ENCODE measurements at places on chromosomes 5 and 9. TPM values are rescaled to one million over a fixed set of nuclear protein-coding genes. Genes with fewer than 3 reads are reported as not detected.
A peak's percentile ranks its signal among the peaks of the same experiment; 100 is the strongest.

The IFNA21 gene
- total RNA-seq, result not detected

The ANKRD31 gene
- total RNA-seq, result 0.27 TPM

The TTC23L gene
- total RNA-seq, result 0.13 TPM

The POLK gene
- total RNA-seq, result 35.0 TPM

The SLCO6A1 gene
- 0.31 TPM for total RNA-seq

The UBQLN1 gene
- total RNA-seq, result 59.4 TPM

The ARL14EPL gene
- 0.09 TPM for total RNA-seq

The ROR2 gene
- 5.2 TPM for total RNA-seq

The SLC22A4 gene
- total RNA-seq, result 2.7 TPM

The RANBP3L gene
- 0.40 TPM for total RNA-seq

The CDH10 gene
- 0.35 TPM for total RNA-seq

The PCDHGA5 gene
- total RNA-seq, result 2.3 TPM

GRCh38 chr5:96940586-96940985, 4.7 kb downstream of the LNPEP start:
- H3K4me3 ChIP-seq, result no peak overlapping the region
- no peaks in the 10 kb centered on the region for H3K36me3 ChIP-seq
- peaks cover 6% of the 10 kb centered on the region for H3K4me1 ChIP-seq
- H3K27ac ChIP-seq, result no peak overlapping the region

GRCh38 chr5:144122641-144123040, 47.8 kb downstream of the YIPF5 start:
- no peaks in the 10 kb centered on the region for H3K27me3 ChIP-seq
- no peaks in the 10 kb centered on the region for H3K36me3 ChIP-seq
- H3K27ac ChIP-seq, result no peak overlapping the region
- no peaks in the 10 kb centered on the region for H3K4me1 ChIP-seq

GRCh38 chr9:122159925-122160246, 178 bp downstream of the MORN5 start:
- peaks cover 7% of the 10 kb centered on the region for H3K4me1 ChIP-seq
- peak overlapping the region; percentile 95 for H3K4me3 ChIP-seq
- peaks cover 2% of the 10 kb centered on the region for H3K27me3 ChIP-seq
- DNase-seq, result no peak
- peaks cover 2% of the 10 kb centered on the region for H3K36me3 ChIP-seq

DNA sequence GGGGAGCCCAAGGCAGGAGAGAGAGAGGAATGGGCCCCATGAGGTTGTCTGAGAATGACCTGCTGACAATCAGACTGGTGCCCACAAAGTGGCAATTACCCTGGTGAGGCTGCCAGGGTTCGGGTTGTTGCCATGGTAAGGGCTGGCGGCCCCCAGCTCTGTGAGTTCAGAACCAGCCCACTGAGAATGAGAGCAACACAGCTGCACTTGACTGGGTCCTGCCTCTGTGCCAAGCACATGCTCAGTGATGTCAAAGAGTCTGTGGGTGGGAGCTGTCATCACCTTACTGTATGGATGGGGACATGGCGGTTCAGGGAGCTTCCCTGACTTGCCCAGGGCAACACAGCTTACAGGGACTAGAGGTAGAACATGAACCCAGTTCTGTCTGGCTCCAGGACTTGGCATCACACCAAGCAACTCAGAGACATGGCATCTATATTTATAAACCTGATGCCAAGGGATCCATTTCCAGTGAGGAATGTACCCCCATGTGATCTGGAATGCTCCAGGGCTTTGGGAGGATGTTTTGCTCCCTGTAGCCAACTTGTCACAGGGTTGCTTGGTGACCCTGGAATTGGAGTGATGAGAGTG, 38.2 kb upstream of the TEX48 start:
- DNase-seq, result peak; percentile 53
- peaks cover 27% of the 10 kb centered on the region for H3K4me1 ChIP-seq
- no peak overlapping the region for H3K27ac ChIP-seq
- peaks cover 2% of the 10 kb centered on the region for H3K27me3 ChIP-seq
- H3K36me3 ChIP-seq, result no peaks in the 10 kb centered on the region

DNA sequence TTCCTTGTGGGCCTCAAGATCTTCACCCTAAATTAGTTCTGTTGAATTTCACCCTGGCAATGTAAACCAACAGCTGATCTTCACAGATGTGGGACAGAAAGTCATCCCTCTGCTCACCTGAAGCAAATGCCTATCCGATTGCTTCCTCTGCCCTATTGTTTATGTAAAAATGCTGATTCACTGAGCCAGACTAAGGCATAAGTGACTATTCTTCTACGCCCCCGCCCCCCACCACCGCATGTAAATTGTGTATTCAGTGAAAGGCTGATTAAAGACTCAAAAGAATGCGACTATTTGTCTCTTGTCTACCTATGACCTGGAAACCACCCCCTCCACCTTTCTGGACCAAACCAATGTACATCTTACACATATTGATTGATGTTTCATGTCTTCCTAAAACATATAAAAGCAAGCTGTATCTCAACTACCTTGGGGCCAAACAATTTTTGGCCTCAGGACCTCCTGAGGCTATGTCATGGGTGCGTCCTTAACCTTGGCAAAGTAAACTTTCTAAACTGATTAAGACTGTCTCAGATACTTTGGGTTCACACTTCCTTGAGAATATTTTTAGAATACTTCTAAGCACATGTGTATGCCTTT, 129.7 kb upstream of the BOD1 start:
- peaks cover 18% of the 10 kb centered on the region for H3K4me1 ChIP-seq
- no peak for DNase-seq
- H3K27me3 ChIP-seq, result no peaks in the 10 kb centered on the region

DNA sequence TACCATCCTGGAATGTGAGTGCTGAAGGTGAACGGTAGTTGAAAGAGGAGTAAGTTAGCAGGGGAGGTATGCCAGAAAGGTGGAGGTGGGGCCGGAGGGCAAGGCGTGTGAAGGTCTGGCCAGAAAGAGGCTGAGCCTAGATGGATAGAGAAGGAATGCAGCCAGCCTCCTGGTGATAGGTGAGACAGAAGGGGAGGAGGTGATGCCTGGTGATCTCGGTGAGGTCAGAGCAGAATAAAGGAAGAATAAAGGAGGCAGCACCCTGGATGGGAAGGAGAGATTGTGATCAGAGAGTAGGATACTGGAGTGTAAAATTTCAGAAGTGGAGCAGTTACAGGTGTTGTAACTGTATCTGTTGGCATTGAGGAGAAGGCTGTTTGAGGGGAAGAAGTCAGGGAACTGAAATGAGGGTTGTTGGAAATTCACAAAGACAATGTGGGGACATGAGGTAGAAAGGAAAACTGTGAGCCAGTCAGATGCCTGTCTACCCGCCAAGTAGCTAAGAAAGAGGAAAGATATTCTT, 2.0 kb downstream of the GNG10 start:
- H3K27me3 ChIP-seq, result no peaks in the 10 kb centered on the region
- DNase-seq, result no peak
- H3K27ac ChIP-seq, result peak overlapping the region; percentile 13
- H3K4me1 ChIP-seq, result peaks cover 14% of the 10 kb centered on the region

DNA sequence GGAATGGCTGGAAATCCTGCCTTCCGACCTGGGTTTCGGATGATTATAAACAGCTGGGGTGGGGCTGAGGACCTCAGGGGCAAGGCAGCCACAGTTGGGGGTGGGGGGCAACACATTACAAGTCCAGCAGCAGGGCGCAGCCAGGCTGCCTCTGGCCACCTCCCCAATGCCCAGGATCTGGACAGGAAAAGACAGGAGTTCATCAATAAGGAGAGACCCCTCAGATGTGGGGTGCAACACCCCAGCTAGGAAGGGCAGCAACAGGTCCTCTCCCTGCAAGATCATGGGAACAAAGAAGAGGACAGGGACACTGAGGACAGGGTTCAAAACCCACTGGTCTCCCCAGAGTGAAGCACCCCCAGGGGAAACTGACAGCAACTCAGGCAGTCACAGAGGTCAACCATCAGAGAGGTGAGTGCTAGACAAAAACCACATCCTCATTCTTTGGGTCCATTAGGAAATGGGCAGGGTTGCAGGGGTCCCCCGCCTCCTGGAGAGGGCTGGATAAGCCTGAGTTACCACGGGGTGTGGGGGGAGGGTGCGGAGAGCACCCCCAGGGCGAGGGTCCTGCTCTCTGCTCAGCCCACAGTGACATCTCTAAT, 33.5 kb downstream of the SEMA4D start:
- H3K27ac ChIP-seq, result no peak overlapping the region
- no peaks in the 10 kb centered on the region for H3K27me3 ChIP-seq
- DNase-seq, result no peak
- H3K36me3 ChIP-seq, result no peaks in the 10 kb centered on the region
- H3K4me1 ChIP-seq, result peaks cover 5% of the 10 kb centered on the region

DNA sequence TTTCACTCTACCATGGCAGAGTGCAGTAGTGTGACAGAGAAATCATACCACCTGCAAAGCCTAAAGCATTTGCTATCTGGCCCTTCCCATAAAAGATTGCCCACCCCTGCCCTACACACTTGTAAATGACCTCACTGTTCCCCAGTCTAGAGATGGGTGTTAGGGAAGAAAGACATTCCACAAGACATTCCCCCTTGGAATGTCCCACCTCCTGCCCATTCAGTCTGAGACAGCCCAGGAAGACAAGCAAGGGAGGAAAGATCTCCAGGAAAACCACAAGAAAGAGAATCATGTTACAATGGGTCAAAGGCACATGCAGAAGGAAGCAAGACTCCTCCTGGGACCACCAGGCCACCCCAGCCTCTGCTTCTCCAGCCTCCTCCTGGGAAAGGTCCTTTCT, 230.0 kb downstream of the AGTPBP1 start:
- no peaks in the 10 kb centered on the region for H3K36me3 ChIP-seq
- H3K27ac ChIP-seq, result no peak overlapping the region
- H3K4me3 ChIP-seq, result no peak overlapping the region
- peaks cover 7% of the 10 kb centered on the region for H3K4me1 ChIP-seq

- peaks cover 6% of the 10 kb centered on the region for H3K27me3 ChIP-seq
- H3K27ac ChIP-seq, result no peak overlapping the region
- peaks cover 4% of the 10 kb centered on the region for H3K4me1 ChIP-seq
- no peak for DNase-seq
Measured at GRCh38 chr5:178553517-178553916, 36.7 kb downstream of the COL23A1 start.

DNA sequence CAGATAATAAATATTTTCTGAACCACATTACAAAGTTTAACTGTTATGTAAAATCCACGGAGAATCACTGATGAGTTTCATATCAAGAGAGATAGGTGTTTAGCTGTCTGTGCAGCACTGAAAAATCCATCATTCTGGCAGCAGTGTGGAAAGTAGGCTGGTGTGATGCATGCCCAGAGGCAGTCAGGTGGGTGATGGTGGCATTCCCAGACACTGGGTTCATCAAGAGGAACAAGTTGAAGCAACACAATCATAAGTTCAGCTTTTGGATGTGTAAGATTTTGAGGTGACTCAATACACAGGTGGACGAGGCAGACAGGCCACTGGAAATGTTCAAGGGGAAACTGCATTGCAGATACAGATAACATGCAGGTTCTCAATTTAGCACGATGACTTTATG, 11.9 kb downstream of the DNAH5 start:
- no peaks in the 10 kb centered on the region for H3K36me3 ChIP-seq
- no peak overlapping the region for H3K27ac ChIP-seq
- H3K27me3 ChIP-seq, result no peaks in the 10 kb centered on the region
- H3K4me1 ChIP-seq, result no peaks in the 10 kb centered on the region

DNA sequence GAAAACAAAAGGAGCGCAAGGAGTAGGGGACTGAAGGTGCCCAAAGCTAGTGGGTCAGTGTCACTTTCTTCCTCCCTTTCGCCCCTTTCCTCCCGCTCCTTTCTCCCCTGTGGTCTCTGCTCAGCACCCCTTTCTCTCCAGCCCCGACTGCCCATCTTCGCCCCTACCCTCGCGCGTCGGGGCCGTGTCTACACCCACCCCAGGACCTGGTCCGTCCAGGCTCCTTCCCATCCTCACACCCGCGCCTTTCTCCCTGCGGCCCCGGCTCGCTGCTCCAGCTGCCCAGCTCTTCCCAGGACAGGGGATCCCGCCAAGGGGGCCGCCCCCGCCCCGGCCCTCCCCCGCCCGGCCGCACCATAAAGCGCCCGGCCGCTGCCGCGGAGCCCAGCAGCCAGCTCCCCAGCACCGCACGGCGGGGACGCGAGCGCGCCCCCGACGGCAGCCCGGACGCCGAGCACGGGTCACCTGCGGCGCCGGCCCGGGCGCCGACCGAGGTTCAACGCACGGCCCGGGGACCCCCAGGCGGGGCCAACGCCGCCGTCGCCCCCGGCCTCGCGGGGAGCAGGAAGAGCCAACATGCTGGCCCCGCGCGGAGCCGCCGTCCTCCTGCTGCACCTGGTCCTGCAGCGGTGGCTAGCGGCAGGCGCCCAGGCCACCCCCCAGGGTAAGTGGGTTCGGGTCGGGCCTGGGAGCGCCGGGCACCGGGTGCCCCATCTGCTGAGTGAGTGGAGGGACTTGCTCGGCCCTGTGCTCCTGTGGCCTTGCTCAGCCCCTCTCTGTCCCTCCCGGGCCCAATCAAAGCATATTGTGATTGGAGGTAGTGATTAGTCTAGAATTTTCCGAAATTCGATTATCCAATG, at the start of gene THBS4:
THBS4 (plus strand) TSS at position 387 of the 860 bp plus-strand sequence; CDS start at position 577, 190 bp downstream.
- peaks cover 38% of the 10 kb centered on the region for H3K27me3 ChIP-seq
- peak; percentile 50 for DNase-seq
- peak within 1 kb of the TSS; percentile 46 for H3K4me3 ChIP-seq
- peaks cover 6% of the 10 kb centered on the region for H3K4me1 ChIP-seq
- peak within 1 kb of the TSS; percentile 66 for H3K27ac ChIP-seq

DNA sequence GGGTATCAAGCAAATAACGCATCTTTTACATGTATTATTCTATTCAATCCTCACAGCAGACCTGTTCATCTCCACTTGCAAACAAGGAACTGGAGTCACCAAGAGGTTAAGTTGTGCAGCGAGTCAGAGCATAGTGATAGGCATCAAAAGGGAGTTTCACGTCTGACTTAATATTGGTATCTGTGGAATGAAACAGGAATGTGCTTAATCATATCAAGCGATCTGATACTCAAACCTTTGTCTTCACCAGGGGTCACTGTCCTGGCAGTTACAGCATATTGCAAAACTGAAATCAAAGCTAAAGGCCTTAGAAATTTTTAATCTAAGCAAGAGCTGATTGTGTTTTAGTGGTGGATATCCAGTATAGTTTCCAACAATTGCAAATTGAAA, 271.6 kb downstream of the PLK2 start:
- H3K36me3 ChIP-seq, result no peaks in the 10 kb centered on the region
- H3K27me3 ChIP-seq, result no peaks in the 10 kb centered on the region
- DNase-seq, result no peak
- no peaks in the 10 kb centered on the region for H3K4me1 ChIP-seq
- H3K4me3 ChIP-seq, result no peak overlapping the region
- H3K27ac ChIP-seq, result no peak overlapping the region

- H3K27me3 ChIP-seq, result no peaks in the 10 kb centered on the region
- peaks cover 10% of the 10 kb centered on the region for H3K4me1 ChIP-seq
- H3K27ac ChIP-seq, result no peak overlapping the region
- H3K36me3 ChIP-seq, result no peaks in the 10 kb centered on the region
Measured at GRCh38 chr5:31944684-31945445, 229.3 kb downstream of the GOLPH3 start.

GRCh38 chr5:52269401-52269800, 518.3 kb upstream of the ITGA1 start:
- no peaks in the 10 kb centered on the region for H3K27me3 ChIP-seq
- H3K4me3 ChIP-seq, result no peak overlapping the region
- no peak overlapping the region for H3K27ac ChIP-seq
- no peaks in the 10 kb centered on the region for H3K36me3 ChIP-seq
- DNase-seq, result no peak

DNA sequence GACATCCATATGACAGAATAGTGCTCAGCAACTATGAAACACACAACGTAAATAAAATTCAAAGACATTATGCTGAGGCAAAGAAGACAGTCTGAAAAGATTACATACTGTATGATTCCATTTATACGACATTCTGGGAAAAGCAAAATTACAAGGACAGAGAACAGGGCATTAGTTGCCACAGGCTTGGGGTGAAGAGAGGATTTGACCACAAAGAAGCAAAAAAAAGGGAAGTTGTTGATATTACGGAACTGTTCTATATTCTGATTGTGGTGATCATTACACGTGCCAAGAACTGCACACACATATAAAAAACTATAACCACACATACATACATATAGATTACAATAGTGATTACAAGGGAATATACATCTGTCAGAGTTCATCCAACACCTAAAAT, 24.1 kb downstream of the CDK5RAP2 start:
- H3K36me3 ChIP-seq, result peaks cover 5% of the 10 kb centered on the region
- no peak overlapping the region for H3K4me3 ChIP-seq
- no peaks in the 10 kb centered on the region for H3K4me1 ChIP-seq

Measured in muscle of leg (tissue), 16 donors.